ENCODE measurements at places on chromosomes 2 and 18. TPM values are rescaled to one million over a fixed set of nuclear protein-coding genes. Genes with fewer than 3 reads are reported as not detected.

Gene AFF3
- 0.32 TPM for total RNA-seq

Gene UPP2
- total RNA-seq, result not detected

Gene CACNB4
- total RNA-seq, result 0.54 TPM

Gene DUSP19
- 1.5 TPM for total RNA-seq

Gene AFTPH
- 7.2 TPM for total RNA-seq

Gene SPC25
- 2.1 TPM for total RNA-seq

Gene KIAA2012
- not detected for total RNA-seq

Gene REG3G
- total RNA-seq, result not detected

Gene SNRPD1
- 7.2 TPM for total RNA-seq

Gene DRC1
- not detected for total RNA-seq

Gene KRTCAP3
- not detected for total RNA-seq

Gene TRIM43
- total RNA-seq, result not detected

Gene HOXD12
- total RNA-seq, result not detected

Gene FBLN7
- total RNA-seq, result 10.8 TPM

Gene UGT1A9
- not detected for total RNA-seq

Gene SLC25A12
- total RNA-seq, result 9.0 TPM

Gene SAG
- total RNA-seq, result not detected

Gene PAIP2B
- 0.18 TPM for total RNA-seq

Gene ALPG
- total RNA-seq, result not detected

Gene CASP10
- 5.2 TPM for total RNA-seq

Gene COX5B
- total RNA-seq, result 287 TPM

Gene ACKR3
- total RNA-seq, result 13.3 TPM

Gene GBX2
- not detected for total RNA-seq

Gene ACMSD
- not detected for total RNA-seq
